ENCODE measurements at places on chromosomes 5 and 9.

GRCh38 chr9:123637945-123638634 lies 282.1 kb downstream of the CRB2 start:
- no peak for DNase-seq

- no peak for DNase-seq
Observed at GRCh38 chr9:133842721-133843227, 104.6 kb upstream of the SARDH start.

GRCh38 chr9:109941771-109942170 lies 161.8 kb downstream of the PALM2AKAP2 start:
- DNase-seq: no peak

- DNase-seq: no peak
Observed at GRCh38 chr9:137267933-137268355, 9.6 kb upstream of the TOR4A start.

DNA sequence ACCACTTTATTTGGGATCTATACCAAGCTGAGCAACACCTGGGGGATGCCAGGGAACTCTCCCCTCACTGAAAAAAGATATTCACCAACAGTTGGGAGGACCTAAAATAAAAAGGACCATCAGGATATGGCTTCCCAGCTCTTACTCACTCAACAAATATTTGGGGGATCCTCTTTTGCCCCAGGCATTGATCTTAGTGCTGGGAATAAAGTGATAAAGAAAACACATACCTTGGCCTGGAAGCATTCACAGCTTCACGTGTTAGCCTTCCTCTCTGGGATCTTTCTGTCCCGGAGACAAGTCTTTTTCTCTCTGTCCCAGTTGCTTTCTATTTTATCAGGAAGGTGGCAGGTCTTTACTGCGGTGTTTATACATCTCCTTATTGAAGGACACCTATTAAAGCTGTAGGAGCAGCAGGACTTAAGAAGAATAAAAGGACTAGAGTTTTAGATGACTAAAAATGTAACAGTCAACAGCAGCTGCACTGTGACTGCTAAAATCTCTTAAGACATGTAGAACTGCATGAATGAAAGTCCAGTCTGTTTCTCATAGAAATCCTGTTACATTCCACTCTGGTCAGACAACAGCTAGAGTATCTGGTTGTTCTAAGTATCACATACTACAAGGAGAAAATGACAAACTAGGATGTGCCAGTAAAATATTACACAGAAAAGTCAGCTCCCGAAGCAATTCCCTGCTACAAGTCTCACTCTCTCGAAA lies 90.0 kb upstream of the ITGA2 start:
- DNase-seq: no peak

DNA sequence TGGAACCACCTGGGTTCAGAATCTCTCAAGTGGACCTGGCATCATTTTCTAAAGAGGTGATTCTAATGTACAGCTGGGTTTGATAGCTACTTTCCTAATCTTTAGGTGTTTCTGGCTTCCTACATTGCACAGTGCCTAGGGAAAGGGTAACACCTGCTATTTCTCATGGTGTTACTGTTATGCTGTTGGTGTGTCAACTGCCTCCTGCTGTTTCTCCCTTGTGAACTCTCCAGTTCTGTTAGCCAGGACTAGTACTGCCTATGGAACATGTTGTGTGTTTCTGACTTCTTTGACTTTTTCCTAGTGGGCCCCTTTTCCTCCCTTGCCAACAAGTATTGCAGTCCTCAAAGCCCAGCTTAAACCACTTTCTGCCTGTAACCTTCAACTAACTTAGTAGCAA lies 5.5 kb downstream of the ARHGEF28 start:
- DNase-seq: no peak

- DNase-seq: no peak
Observed at GRCh38 chr9:89470224-89470839, 27.6 kb downstream of the SEMA4D start.

GRCh38 chr5:143360755-143361154 lies 42.7 kb downstream of the NR3C1 start:
- DNase-seq: no peak

DNA sequence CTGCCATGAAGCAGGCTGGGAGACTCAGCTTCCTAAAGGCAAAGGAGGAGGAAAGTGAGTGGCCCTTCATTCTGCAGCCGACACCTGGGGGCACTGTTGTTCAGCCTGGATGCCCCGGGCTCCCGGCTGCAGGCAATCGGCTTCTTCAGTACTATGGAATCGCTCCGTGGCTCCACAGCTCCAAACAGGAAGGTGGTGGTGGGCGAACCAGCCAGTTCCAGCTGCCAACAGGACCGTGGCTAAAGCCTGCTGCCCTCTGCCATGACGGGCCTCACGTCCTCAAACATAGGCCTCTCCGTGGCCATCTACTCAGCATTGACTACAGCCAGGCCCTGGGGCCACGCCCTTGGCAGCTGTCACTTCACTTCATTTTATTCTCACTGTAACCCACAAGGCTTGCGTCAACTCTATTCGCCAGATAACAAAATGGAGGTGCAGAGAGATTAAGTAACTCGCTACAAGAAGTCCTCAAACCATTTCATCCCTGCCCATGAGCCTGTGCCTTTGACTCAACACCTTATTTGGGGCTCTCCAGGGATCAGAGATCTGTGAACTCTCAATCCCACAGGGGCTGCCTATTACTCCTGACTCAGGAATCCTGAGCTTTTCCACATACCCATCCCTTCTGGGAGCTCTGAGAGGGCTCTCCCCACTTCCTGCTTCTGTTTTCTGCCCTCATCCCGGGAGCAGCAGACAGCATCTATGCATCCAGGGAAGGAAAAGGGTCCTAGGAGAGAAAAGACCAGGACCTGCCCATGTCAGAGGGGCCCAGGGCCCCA lies 38.0 kb downstream of the PAX5 start:
- peak; percentile 30 for DNase-seq

GRCh38 chr9:4362281-4362680 lies 62.4 kb upstream of the GLIS3 start:
- no peak for DNase-seq

- no peak for DNase-seq
Observed at GRCh38 chr9:72203205-72203803, 54.1 kb downstream of the GDA start.

DNA sequence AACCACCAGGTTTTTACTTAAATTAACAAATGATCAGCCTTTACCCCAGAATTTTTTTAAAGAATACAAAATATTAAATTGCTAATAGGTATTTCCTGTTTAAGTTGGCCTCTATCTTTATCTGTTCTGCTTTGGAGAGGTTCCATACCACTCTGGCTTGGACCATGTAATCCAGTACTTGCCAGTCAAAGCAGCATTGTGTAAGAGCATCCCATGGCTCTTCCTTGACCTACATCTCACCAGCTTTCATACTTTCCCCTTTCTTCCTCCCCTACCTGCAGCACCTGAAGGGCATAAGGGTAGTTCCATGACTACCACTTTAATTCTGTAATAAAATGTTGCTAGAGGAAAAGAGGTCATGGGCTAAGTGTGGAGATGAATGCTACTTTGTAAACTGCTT lies 140.8 kb upstream of the MTAP start:
- DNase-seq: no peak

GRCh38 chr5:60685028-60685427 lies 14.9 kb downstream of the DEPDC1B start:
- DNase-seq: no peak

- DNase-seq: no peak
Observed at GRCh38 chr5:156936972-156937371, 26.1 kb downstream of the TIMD4 start.

- DNase-seq: no peak
Observed at GRCh38 chr5:96663608-96664007, 1.4 kb downstream of the CAST start.

DNA sequence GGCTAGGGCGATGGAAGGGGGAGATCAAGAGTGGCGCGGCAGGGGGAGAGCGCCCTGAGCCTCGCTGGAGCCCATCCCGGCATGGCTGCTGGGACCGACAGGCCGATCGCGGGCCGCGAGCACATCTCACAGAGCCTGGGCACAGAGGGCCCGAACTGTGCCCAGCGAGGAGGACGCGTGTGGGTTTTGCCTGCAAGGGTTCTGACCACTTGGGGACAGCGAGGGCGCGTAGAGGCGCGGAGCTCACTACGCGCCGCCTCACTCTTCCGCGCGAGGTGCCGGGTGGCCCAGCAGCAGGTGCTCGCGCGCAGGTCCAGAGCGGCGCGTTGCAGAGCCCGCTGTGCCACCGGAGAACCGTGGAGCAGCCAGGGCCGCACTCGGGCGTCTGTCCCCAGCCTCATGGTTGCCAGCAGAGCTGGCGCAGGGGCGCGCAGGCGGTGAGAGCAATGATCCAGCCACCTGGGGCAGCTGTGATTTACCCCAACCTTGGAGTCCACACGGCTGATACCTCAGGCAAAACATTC lies 16.3 kb upstream of the PITX1 start:
- DNase-seq: no peak

DNA sequence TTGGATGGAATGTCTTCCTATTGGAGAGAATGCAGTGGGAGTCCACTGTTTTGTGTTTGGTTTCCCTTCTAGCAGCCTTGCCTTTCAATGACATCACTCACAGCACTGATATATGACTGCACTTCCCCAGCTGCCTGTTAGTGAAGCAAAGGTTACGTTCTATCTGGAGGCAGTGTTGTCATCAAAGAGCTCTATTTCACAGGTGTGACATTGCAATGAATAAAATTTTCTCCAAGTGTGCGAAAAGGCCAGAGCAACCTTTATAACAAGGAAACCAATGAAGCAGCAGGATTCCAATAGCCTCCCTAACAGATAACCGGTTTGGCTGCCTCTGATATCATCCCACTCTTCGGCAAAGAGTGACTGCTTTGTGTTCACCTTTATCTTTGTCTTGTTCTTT lies 523.5 kb upstream of the ZNF608 start:
- DNase-seq: no peak

- no peak for DNase-seq
Observed at GRCh38 chr5:122093415-122094180, 15.5 kb upstream of the LOX start.

DNA sequence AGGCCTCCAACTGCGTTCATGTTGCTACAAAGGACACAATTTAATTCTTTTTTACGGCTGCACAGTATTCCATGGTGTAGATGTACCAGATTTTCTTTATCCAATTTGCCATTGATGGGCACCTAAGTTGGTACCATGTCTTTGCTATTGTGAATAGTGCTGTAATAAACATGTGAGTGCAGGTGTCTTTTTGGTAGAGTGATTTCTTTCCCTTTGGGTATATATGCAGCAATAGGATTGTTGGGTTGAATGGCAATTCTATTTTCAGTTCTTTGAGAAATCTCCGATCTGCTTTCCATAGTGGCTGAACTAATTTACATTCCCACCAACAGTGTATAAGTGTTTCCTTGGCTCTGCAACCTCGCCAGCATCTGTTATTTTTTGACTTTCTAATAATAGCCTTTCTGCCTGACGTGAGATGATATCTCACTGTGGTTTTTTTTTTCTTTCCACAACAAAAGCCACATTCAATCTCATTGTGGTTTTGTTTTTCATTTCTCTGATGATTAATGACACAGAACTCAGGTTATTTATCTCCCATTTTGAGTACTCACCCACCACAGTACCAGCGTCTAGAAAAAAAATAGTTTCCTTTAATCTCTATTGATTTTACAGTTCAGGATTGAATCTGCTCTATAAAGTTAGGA lies 21.9 kb downstream of the ARRDC3 start:
- DNase-seq: no peak

DNA sequence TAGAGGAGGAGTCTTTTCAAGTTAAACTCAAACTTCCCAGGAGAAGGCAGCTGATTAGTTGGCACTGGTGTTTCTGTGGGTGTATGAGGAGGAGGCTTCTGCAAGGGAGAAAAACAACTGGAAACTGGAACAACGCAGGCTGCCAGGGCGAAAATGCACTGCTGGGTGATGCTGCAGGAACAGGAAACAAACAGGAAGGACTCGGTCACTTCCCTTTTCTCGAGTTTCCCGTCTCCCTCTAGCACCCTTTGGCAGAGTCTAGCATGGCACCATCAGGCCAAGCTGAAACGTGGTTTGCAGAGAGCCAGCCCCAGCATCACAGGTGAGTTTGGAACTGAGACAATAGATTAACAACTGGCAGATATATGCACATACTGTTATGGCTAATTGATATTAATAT lies 77.5 kb upstream of the CAST start:
- DNase-seq: no peak

DNA sequence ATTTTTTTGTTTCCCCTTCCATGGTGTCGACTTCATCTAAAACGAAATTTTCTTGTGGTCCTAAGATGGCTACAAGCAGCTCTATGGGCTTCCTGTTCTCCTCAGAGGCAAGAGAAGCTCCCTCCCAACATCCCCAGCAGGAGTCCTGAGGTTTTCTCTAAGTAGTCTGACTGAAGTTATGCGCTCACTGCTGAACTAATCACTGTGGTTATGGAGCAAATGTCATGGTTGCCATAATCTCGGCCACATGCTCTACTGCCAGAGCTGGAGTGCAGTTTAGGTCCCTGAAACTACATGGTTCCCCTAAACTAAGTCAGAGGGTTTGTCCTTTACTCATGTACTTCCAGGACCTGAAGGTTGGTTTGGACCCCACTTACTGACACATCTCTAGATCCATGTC lies 68.0 kb upstream of the MAMDC2 start:
- DNase-seq: no peak

DNA sequence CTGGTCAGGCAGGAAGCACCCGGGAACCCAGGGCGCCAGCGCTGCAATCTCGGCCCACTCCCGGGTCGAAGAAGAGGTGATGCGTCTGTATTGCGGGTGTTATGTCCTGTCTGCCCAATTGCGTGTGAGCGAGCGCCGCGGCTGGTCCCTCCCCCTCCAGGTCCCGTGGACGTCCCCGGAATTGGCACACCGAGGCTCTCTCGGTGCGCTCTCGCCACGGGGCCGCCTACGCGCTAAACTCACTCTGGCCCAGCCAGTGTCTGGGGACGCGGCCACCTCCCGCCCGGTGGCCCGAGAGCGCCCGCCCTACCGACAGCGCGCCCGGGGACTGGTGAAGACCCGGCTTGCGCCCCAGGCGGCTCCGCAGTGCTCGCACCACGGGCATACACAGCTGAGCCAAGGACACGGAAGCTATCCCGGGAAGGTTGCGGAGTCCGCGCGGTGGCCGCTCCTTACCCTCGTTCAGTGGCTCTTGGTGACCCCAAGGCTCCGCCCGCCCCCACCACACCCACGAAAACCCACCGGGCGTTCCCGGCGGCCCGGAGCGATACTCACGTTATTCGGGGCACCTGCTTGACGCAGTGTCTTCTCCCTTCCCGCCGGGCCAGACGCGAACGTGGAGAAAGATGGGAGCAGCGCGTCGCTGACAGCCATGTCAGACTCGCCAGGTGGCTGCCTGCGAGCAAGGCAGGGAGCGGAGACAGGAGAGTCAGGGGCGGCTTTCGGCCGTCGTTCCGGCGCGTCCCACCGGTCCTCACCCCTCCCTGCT lies 1.0 kb downstream of the KLF4 start:
- no peak for DNase-seq
